ENCODE measurements at places on chromosomes 16 and 17.

DNA sequence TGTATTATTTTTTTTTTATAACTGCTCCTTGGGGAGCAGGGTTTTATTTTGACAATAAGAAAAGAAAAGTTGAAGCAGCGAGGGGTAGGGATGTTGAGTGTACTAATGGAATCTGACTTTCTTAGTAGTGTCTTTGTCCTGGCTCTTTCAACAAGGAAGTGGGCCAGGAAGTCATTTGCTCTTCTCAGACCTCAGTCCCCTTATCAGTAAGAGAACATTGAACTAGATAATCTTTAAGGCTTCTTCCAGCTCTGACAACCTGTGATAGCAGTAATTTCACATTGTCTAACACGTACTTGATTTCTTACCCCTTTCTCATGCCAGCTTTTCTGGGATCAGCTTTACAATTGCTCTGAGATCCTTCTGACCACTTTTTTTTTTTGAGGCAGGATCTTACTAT, 8.3 kb downstream of the LIG3 start:
- no peak for DNase-seq

DNA sequence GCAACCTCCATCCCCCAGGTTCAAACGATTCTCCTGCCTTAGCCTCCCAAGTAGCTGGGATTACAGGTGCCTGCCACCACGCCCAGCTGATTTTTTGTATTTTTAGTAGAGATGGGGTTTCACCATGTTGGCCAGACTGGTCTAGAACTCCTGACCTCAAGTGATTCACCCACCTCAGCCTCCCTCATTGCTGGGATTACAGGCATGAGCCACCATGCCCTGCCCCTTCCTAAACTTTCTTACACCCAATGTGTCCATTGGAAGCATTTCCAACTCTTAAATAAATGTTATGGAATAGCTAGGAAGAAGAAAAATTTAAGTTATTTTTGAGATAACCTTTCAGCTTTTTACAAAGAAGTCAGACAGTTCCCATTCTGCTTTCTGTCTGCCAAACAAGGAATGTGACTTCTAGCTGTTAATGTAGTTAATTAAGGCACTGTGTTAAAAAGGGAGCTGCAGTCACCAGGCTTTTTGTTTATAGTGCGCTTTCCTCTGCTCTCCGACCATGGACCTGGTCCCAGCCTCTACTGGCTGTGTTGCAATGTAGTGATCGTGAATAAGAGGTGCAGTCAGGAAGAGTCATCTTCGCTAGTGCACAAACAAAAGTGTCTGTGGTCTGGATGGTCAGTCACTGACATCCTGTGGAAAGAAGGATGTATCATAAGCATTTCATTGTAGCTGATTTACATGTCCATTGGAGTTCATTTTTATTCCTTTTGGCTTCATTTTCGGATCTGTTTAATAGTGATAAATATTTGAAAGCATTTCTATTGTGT, 39.7 kb downstream of the USP10 start:
- no peak for DNase-seq

- no peak for DNase-seq
These were observed 126.0 kb downstream of the RAB11FIP4 start for GRCh38 chr17:31517524-31517923.

- DNase-seq: no peak
These were observed 71.0 kb downstream of the COPRS start for GRCh38 chr17:31787857-31788570.

- no peak for DNase-seq
These were observed 28.2 kb downstream of the GAS7 start for GRCh38 chr17:10170233-10170632.

GRCh38 chr17:1179112-1179817, 516 bp downstream of the ABR start:
- DNase-seq: no peak

GRCh38 chr17:69995476-69995875, 79.5 kb upstream of the KCNJ16 start:
- DNase-seq: no peak

DNA sequence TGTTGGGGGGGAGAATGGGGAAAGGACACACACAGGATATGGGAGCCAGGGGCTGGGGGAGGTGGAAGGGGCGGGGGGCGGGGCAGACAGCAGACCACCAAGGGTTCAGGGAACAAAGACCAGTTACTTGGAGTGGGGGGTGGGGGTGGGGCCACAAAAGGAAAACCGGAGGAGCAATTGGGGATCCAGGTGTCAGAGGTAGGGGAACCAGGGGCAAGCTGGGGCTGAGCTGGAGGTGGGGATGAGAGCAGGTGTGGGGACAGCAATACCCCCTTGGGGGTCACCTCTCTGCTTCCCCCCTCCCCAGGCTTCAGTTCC, 1.4 kb upstream of the ORAI3 start:
- DNase-seq: no peak

DNA sequence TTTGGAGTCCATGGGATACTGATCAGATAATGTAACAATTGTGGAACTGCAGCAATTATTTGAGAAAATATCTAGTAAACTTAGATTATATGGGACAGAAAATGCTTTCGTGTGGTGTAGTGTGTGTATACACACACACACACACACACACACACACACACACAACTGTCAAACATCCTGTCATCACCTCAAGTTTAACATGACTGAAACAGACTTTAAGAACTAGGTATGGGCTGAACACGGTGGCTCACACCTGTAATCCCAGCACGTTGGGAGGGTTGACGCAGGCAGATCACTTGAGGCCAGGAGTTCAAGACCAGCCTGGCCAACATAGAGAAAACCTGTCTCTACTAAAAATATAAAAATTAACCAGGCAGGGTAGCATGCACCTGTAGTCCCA, 544 bp upstream of the EVI2A start:
- DNase-seq: no peak

GRCh38 chr16:1902547-1903219, 15.5 kb downstream of the HS3ST6 start:
- no peak for DNase-seq

DNA sequence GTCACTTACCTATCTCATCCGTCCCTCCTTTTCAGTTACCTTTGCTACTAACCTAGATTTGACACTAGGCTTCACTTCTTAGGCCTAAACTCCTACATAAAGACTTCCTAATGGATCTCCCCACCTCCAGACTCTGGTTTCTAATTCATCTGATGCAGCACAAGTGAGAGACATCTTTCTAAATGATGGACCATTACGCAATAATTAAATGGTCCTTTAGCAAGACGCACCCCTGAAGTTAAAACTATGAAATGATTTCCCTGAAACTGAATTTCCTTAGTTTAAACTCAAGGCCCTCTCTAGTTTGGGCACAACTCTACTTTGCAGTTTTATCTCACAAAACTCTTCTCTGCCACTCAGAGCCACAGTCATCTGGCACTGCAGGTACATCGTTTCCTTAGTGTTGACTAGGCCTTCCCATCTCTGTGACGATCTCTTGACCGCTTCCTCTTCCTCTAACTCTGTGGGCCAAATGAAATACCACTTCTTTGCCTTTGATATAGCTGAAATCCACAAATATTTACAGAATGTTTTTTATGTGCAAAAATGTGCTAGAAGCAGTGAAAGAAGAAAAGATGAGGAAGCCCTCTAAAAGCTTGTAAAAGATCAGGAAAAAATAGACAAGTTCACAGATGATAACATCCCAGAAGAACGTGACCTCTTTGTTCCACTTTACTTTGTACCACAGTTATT, 3.3 kb downstream of the SYNRG start:
- DNase-seq: no peak
